ENCODE measurements at places on chromosomes 12 and 14. TPM values are rescaled to one million over a fixed set of nuclear protein-coding genes. Genes with fewer than 3 reads are reported as not detected.

DNA sequence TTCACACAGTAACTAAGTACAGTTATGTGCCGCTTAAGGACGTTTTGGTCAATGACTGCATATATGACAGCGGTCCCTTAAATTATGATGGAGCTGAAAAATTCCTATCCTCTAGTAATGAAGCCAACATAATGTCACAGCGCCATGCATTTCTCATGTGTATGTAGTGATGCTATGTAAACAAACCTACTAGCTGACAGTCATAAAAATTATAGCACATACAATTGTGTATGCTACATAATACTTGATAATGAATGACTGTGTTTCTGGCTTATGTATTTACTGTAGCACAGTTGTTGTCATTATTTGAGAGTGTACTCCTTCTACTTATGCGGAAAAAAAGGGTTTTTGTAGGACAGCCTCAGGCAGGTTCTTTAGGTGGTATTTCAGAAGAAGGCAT, 99.7 kb downstream of the DACT1 start:
- no peak for DNase-seq

- DNase-seq: no peak
These were observed 224.4 kb downstream of the CHST11 start for GRCh38 chr12:104681012-104681690.

- DNase-seq: no peak
These were observed 207.5 kb downstream of the CALM1 start for GRCh38 chr14:90604356-90604755.

DNA sequence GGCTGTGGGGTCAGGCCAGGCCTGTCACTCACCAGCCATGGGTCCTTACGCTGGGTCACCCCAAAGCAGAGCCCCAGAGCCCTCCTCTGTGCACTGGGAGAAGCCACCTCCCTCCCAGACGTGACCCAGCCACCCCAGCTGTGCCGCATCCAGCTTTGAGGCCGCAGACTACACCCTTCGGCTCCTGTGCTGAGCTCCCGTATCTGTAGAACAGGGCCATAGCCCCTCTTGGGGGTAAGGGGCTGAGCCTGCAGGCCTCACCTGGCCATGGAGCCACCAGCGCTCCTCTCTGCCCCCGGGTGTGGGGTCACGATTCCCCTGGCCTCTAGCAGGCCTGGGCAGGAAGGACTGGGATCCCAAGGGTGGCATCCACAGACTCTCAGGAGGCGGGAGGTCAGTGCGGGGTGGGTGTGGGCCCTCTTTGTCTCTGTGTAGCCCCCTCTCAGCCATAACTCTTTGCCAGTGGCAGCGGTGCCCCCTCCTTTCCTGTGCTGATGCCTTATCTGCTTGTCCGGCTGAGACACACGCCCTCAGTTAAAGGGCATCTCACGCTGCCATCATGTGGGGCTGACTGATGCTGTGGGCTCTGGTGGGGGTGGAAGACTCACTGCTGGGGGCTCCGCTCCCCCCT, 16.3 kb downstream of the ASPG start:
- DNase-seq: no peak

GRCh38 chr14:54147282-54147681, 190.7 kb upstream of the BMP4 start:
- no peak for DNase-seq

DNA sequence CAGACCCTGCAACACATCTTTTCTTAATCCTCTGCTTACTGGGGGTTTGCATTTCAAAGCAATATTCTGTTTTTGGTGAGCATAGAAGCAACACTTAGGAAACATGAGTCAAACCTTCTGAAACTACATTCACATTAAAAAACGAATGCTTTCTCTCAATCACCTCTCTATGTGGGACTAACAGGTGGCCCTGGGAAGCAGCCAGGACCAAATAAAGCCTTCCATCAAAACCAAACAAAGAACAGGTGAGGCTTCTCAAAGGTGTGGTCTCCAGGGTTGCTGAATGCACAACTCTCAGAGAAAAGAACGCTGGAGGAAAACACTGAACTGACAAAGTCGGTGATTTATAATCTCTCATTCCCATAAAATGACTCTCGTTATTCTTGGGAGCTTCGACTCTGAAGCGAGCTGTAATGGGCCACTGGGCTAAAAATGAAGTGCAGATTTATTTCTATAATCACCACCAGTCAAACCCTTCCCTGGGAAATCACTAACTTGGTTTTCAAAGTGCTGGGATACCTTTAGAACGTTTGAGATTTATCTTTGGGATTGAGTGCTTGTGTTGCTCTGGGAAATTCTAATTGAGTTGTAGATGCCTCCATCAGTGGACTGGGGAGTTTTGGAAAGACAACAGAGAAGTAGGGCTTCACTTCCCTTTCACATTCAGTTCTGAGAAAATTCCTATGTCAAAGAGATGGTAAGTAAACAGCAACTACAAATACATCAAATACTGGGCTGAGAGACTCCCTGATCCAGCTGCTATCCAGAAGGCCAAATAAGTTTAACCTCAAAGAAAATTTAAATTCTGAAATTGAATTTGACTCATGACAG, 262.0 kb upstream of the TMPO start:
- peak; percentile 37 for DNase-seq

DNA sequence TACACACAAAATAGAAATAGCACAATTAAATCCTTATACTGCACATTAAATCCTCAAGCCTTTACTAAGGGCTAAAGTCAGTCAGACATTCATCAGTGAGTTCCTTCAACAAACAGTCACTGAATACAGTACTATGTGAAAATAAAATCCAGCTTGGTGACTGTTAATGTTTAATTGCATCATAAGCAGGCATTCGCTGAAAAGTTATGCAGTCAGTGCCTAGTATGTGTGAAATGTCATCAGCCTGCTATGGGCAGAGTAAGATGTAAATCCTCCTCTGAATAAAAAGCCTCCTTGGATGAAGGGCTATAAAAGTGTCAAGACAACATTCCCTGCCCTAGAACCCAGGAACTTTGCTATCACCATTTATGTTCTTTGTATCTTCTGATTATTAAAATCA, 116.4 kb downstream of the PRICKLE1 start:
- DNase-seq: no peak

DNA sequence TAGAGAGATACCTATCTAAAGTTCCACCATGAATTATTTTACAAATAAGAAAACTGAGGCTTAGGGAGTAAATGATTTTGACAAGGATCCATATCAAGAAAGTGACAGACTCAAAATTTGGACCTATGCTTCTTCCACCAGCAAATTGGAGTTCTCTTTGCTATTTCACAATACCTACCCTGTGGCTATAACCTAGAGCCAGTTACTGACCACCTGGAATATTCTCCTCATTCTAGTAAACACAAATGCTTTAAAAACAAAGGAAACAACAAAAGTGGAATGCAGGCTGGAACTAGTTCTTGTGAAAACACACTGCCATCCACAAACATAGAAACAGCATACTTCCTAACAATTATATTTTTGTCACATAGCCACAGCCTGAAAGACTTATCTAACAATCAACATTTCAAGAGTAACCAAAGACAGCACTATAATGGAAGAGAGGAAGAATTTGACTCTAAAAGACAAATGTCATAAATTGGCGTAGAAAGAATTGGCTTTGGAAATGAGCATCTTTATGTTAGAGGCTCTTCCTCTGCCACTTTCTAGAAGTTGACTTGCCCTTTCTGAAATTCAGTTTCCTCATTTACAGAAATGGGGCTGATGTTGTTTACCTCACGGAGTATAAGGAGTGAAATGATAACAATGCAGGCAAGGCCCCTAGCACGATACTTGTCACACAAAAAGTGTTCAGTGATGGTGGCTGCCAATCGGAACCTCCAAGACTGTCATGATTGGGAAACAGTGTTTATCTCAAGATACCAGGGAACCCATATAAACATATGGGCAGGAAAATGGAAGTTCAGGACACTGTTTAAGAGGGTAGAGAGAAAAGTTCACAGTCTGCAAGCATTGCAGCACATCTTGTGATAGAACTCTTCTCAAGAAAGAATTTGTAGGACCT, 138.6 kb upstream of the LGR5 start:
- DNase-seq: no peak

- peak; percentile 33 for DNase-seq
These were observed 7.0 kb downstream of the ETNK1 start for GRCh38 chr12:22631863-22632463.

GRCh38 chr12:48182631-48183030, 813 bp upstream of the CCDC184 start:
- no peak for DNase-seq

DNA sequence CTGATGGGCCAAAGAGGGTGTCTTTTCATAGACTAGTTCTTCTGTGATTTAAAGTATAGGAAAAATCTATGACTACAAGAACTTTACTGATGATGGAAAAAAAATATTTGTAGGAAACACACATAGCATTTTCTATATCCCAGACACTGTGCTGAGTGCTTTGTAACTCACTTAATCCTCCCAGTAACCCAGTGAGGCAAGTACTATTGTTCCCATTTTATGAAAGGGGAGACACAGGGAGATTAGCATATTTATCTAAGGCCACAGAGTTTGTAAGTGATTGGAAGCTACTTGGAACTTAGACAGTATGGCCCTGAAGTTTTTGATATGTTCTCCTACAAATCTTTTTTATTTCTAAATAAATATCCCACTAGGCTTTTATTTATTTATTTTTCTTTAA, 19.9 kb downstream of the PRPF39 start:
- no peak for DNase-seq

GRCh38 chr12:93019212-93019927, 90.3 kb upstream of the EEA1 start:
- no peak for DNase-seq

GRCh38 chr14:22319526-22320361, 269.3 kb downstream of the DAD1 start:
- DNase-seq: peak; percentile 76

DNA sequence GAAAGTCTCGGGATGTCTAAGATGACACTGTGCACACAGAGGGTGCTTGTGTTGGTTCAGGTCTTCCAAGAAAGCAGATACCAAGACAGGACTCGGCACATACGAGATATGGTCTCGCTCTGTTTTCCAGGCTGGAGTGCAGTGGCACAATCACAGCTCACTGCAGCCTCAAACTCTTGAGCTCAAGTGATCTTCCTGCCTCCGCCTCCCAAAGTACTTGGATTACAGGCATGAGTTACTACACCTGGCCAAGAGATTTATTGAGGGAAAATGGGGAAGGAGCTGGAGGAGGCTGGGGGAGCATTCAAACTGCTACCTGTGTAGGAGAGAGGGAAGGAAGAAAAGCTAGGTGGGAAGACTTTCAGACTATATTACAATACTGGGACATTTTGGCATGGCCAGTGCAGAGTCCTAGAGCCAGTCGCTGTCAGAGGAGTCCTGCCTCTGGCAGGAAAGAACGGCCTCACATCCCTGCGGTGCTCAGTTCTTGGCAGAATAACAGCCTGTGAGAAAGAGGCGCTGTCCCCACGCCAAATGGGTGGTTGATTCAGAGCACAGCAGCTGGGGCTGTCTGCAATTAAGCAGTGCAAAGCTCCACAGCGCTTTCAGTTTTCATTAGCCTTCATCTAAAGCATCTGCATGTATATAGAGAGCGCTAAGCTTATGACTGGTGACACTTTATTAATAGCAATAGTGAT, 18.3 kb downstream of the SLC17A8 start:
- peak; percentile 18 for DNase-seq

DNA sequence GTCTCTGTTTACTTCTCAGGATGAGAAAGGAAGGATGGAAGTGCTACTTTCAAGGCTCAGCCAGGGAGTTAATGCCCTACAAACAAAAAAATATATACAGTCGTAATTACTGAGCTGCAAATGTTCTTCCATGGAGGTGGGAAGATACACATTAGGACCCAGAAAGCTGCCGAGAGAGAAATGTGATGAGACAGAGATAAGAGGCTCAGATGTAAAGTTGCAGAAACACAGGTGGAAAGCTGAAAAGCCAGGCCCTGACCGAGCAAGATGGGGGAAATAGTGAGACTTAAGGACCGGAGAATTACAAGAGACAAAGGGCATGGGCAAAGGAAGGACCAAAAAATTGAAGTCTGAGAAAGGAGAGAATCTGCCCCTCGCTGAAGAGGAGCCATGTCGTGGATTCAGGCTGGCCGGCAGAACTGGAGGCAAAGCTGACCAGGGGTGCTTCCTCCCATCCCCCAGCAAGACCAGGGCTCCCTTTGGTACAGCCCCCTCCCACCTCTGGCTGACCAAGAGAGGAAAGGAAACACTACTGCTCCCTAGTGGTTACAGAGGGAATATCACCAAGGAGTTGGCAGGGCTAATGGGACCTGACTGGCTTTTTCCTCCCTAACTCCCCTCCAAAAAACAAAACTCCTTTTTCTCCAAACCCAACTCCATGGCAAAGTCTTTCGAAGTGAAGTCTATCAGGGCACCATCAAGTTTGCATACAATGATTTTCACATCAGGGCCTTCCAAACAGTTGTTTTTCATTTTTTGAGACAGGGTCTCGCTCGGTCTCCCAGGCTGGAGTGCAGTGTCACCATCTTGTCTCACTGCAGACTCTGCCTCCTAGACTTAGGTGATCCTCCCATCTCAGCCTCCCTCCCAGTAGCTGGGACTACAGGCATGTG, 12.1 kb downstream of the ZFHX2 start:
- peak; percentile 96 for DNase-seq

DNA sequence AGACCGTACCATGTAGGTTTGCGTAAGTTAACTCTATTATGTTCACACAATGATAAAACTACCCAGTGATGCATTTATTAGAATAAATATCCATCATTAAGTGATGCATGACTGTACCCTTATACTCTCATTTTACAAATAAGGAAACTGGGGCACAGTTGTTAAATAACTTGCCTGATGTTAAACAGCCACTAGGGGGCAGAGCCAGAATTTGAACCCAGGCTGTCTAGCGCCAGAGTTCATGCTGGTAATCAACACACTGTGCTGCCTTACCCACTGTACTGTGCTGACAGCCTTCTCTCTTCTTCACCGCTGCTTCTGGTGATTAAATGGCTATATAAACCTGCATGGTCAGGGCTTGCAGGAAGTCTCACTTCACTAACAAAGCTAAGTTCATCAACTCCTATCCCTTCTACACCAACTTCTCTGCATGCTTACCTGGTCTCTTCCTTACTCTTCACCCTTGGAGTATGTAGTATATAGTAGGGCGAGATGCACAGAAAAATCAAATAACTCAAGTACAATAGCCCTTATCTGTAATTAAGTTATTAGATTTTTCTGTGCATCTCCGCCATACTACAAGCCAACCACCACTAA, 43.6 kb upstream of the APPL2 start:
- peak; percentile 76 for DNase-seq

- no peak for DNase-seq
These were observed 78.2 kb downstream of the MIPOL1 start for GRCh38 chr14:37275963-37276362.

The RND1 gene
- polyA plus RNA-seq: 7.4 TPM

The TSPAN9 gene
- polyA plus RNA-seq: 5.1 TPM

The TGFB3 gene
- 0.87 TPM for polyA plus RNA-seq

The B3GNT4 gene
- polyA plus RNA-seq: 1.8 TPM

The SAMD4A gene
- 1.1 TPM for polyA plus RNA-seq

Measured in GM23338 (cell line).